Putamen (tissue), 1 donor: ENCODE measurements at places on chromosomes 2 and 18.

GRCh38 chr2:228917220-228917619, 353.9 kb downstream of the PID1 start:
- no peak for DNase-seq

DNA sequence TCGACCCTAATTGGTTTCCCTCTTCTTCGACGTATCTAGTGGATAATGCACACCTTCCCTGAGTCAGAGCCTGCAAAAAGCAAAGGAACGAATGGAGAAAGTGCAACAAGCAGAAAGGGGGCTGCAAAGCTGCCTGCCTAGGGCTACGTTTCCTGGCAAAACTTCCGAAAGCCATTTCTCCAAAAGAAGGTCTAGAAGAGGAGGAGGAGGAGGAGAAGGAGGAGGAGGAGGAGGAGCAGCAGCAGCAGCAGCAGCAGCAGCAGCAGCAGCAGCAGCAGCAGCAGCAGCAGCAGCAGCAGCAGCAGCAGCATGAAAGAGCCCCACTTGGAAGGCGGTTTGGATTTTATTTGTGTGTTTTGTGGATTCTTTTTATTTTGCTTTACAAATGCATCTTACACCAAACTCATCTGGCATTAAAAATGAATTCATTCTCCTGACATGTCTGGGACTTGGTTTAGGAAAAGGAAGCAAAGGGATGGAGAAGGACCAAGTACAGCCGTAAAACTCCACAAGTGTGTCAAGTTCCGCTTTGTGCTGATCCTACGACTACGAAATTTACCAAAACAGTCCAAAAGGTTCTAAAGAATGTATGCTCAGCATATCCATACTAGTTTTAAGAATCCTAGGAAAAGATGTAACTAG, 2.0 kb downstream of the TCF4 start:
- peak; percentile 61 for DNase-seq

DNA sequence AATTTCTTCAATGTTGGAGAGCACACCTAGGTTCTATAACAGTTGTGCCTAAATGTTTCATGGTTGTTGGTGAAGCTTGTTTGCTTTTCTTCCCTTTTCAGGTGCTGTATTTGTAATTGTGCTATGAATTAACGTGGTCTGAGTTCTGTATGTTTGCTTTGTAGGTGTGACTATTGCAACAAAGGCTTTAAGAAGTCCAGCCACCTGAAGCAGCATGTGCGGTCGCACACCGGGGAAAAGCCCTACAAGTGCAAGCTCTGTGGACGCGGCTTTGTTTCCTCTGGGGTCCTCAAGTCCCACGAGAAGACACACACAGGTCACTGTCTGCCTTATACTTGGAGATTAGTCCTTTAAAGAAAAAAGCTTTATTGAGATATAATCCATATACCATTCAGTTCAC, 91.2 kb downstream of the ZNF236 start:
- no peak for DNase-seq

- DNase-seq: no peak
These were observed 62.1 kb downstream of the ARHGEF33 start for GRCh38 chr2:38951766-38952165.

- no peak for DNase-seq
These were observed 204.6 kb downstream of the SP3 start for GRCh38 chr2:173760553-173760952.
